ENCODE measurements at places on chromosomes 7 and 10. TPM values are rescaled to one million over a fixed set of nuclear protein-coding genes. Genes with fewer than 3 reads are reported as not detected.

- H3K27ac ChIP-seq, result no peak overlapping the region
- no peaks in the 10 kb centered on the region for H3K36me3 ChIP-seq
- no peak overlapping the region for H3K4me3 ChIP-seq
- H3K4me1 ChIP-seq, result no peaks in the 10 kb centered on the region
- H3K27me3 ChIP-seq, result peaks cover 8% of the 10 kb centered on the region
- DNase-seq, result no peak
Measured at GRCh38 chr10:35613107-35613440, 7.9 kb downstream of the GJD4 start.

GRCh38 chr10:93495654-93496321, 624 bp upstream of the CEP55 start:
- DNase-seq, result peak; percentile 74
- H3K36me3 ChIP-seq, result no peaks in the 10 kb centered on the region
- peak overlapping the region; percentile 62 for H3K27ac ChIP-seq
- H3K4me1 ChIP-seq, result peaks cover 5% of the 10 kb centered on the region
- H3K27me3 ChIP-seq, result no peaks in the 10 kb centered on the region

DNA sequence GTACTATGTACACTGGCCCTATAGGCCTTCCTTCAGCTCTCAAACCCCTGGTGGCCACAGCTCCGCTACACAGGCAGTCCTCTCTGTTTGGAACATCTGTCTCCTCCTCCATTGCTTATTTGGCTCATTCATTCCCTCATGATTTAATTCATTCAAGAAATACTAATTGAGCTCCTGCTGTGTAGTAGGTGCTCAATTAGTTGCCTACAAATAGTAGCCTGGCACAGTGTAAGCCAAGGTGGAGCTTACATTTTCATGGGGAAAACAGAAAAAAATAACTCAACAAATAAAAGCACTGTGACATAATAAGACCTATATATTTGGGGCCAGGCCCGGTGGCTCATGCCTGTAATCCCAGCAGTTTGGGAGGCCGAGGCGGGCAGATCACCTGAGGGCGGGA, 3.4 kb upstream of the FIS1 start:
- no peaks in the 10 kb centered on the region for H3K27me3 ChIP-seq
- no peaks in the 10 kb centered on the region for H3K36me3 ChIP-seq
- H3K27ac ChIP-seq, result no peak overlapping the region

Gene NEUROD6
- total RNA-seq, result not detected

GRCh38 chr10:24974976-24975375, 22.6 kb upstream of the PRTFDC1 start:
- peak overlapping the region; percentile 66 for H3K27ac ChIP-seq
- H3K27me3 ChIP-seq, result no peaks in the 10 kb centered on the region
- H3K4me3 ChIP-seq, result peak overlapping the region; percentile 34
- H3K4me1 ChIP-seq, result peaks cover 22% of the 10 kb centered on the region

- H3K4me1 ChIP-seq, result peaks cover 11% of the 10 kb centered on the region
- H3K36me3 ChIP-seq, result no peaks in the 10 kb centered on the region
- no peak for DNase-seq
- no peaks in the 10 kb centered on the region for H3K27me3 ChIP-seq
- H3K27ac ChIP-seq, result peak overlapping the region; percentile 82
Measured at GRCh38 chr7:95433952-95434556, 774 bp downstream of the PON2 start.
